Upper lobe of left lung (tissue), 6 donors: ENCODE measurements at places on chromosomes 11 and 22.

DNA sequence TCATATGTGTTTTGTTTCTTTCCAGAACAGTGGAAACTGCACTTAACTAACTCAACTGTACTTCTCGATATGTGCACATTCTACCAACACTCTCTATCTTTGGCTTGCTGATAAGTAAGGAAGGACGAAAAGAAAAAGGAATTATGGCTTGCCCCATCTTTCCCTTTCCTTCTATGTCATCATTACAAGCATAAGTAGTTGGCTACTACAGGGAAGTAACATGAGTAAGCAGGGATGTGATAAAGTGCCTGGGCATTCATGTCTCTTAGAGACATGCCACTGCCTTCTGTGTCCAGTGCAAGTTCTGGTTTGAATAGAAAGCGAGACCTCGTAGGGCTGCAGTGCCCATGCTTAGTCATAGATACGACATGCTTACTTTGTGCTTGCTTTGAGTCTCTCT is 342.5 kb downstream of the ETS1 start:
- no peak for DNase-seq

- peak; percentile 24 for DNase-seq
Observed at GRCh38 chr11:64624883-64625481, 34.0 kb downstream of the SLC22A12 start.

- DNase-seq, result peak; percentile 60
Observed at GRCh38 chr11:111718436-111718835, 47.8 kb downstream of the PPP2R1B start.

DNA sequence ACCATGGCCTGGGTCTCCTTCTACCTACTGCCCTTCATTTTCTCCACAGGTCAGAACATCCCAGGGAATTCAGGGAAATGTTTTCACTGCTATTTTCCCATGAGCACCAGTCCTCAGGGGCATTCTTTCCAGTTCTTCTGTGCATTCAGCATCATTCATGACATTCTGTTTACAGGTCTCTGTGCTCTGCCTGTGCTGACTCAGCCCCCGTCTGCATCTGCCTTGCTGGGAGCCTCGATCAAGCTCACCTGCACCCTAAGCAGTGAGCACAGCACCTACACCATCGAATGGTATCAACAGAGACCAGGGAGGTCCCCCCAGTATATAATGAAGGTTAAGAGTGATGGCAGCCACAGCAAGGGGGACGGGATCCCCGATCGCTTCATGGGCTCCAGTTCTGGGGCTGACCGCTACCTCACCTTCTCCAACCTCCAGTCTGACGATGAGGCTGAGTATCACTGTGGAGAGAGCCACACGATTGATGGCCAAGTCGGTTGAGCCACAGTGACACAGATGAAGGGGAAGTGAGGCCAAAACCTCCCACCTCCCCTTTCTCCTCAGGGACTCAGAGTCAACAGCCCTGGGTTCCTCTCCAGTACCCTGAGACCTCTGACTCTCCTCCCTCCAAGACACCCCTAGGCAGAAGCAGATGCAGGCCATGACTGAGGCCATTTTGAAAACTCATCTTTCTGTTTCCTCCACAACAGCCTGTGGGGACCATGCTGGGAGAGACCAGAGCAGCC is 15.9 kb upstream of the IGLL5 start:
- no peak for DNase-seq

GRCh38 chr22:17411213-17411612 is 42.0 kb downstream of the CECR2 start:
- DNase-seq, result no peak

- DNase-seq, result peak; percentile 96
Observed at GRCh38 chr11:727859-728748, 19.2 kb upstream of the TALDO1 start.

GRCh38 chr11:776263-776560 is 1.1 kb downstream of the GATD1 start:
- DNase-seq, result no peak

DNA sequence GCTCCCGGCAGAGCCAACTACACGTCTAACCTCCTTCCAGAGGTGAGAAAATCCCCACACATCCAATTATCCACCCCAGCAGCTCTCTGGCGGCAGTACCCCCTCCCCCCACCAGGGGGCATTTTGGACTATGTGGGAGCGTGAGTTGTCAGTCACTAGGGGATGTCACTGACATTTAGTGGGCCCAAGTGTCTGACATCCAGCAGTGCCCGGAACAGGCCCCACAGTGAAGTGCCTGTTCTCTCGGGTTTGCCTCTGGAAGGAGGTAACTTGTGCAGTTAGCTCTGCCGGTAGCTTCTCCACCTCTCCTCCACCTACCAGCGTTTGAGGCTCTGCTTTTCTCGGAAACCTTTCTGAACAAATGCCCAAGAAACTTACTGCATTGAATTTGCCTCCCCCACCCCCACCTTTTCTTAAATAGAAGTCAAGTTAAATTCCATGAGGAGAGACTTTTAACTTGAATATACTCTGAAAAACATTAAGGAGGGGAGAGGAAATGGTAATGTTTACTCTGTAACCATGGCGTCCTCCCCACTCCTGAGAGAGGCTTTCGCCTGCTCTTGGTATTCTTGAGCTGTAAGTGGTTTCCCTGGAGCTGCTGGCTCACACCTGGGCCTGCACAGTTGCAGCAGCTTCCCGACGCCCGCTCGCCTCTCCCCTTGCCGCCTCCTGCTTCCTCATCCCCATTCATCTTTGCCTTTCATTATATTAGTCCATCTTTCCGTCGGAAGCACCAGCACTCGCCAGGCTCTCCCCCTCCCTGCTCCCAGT is 112.8 kb downstream of the WNT7B start:
- DNase-seq, result peak; percentile 81

DNA sequence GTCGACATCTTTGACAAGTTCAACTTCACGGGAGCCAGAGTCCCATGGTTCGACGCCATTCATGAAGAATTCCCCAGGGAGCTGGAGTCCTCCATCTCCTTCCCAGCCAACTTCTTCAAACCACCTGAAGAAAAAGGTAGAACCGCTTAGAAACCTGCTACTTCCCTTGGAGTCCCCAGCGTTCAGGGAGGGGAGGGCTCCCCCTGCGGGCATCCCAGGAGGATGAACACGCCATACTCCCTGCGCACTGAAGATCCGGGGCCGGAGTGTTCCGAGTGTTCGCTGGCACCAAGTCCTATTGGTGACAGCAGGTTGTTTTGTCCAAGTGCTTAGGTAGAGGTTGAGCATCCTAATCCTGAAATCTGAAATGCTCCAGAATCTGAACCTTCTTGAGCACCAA is 51.7 kb upstream of the PRODH start:
- no peak for DNase-seq

DNA sequence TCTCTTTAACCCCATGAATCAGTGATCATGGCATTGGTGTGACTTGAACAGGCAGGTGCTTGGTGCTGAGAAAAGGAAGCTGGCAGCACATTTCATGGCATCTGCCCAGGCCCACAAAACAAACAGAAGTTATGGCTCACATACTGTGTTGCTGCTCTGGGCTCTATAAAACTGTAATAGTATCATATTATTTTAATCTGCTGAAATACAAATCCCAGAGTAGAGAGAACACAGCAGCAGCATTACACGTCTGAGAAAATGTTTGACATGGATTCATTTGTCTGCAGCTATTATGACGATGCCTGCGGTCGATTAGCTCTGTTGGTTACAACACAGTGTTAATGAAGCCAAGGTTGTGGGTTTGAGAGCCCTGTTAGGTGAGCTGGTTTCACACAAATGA is 80.8 kb downstream of the ALX4 start:
- DNase-seq, result no peak

GRCh38 chr11:11135820-11136476 is 217.1 kb downstream of the CSNK2A3 start:
- no peak for DNase-seq

- no peak for DNase-seq
Observed at GRCh38 chr22:33537059-33537458, 383.2 kb downstream of the LARGE1 start.

GRCh38 chr11:134062265-134063123 is 6.4 kb upstream of the JAM3 start:
- DNase-seq, result no peak

- DNase-seq, result peak; percentile 84
Observed at GRCh38 chr22:33853200-33854097, 66.8 kb downstream of the LARGE1 start.

DNA sequence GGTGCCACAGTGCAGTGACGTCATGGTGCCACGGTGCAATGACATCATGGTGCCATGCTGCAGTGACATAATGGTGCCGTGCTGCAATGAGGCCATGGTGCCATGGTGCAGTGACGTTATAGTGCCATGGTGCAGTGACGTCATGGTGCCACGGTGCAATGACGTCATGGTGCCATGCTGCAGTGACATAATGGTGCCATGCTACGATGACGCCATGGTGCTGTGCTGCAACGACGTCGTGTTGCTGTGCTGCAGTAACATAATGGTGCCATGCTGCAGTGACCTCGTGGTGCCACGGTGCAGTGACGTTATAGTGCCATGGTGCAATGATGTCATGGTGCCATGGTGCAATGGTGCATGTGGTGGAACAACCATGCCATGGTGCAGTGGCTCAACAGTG is 45.3 kb downstream of the DHCR7 start:
- DNase-seq, result no peak

- no peak for DNase-seq
Observed at GRCh38 chr11:1736447-1736992, 13.9 kb downstream of the IFITM10 start.
